ENCODE measurements at places on chromosomes 2 and 18.

- no peak for DNase-seq
Observed at GRCh38 chr2:233203060-233203459, 48.4 kb upstream of the ATG16L1 start.

- DNase-seq, result no peak
Observed at GRCh38 chr2:207427986-207428385, 101.8 kb upstream of the CREB1 start.

GRCh38 chr2:46502291-46502885 is 23.0 kb downstream of the TMEM247 start:
- peak; percentile 6 for DNase-seq

GRCh38 chr2:70960833-70961647 is 17.4 kb upstream of the ANKRD53 start:
- no peak for DNase-seq

DNA sequence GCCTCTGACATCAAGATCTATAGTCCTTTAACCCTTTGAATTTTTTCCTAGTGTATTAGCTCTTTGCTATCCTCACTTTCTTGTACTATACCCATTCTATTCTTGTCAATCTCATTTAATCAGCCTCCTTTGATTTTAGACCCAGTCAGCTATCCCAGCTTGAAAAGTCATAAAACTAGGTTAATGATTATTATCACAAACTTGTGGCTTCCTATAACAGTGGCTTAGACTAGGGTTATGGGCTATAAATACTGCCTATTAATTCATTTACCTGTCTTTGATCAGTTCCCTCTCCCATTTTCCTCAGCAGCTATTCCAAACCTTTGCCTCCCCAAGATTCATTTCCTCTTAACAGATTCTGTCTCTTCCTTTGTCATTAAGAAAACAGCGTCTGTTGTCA is 174.8 kb downstream of the UBR3 start:
- DNase-seq, result no peak

DNA sequence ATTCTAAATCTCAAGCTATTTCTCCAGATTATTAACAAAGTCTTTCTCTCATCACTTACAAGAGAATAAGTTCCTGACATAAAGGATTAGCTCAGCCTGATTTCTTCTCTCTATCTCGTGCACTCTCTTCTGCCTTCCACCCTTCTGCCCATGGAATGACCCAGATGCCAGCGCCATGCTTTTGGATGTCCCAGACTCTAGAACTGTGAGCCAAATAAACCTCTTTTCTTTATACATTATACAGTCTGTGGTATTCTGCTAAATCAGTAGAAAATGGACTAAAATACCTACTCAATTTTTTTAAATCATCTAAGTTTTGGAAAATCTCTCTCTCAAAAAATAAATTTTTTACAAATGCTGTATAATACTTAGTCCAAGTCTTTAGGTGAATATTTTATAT is 218.6 kb downstream of the EXOC6B start:
- no peak for DNase-seq

GRCh38 chr2:17972991-17973390 is 94.5 kb downstream of the KCNS3 start:
- DNase-seq, result no peak

All from inflammatory macrophage treated with lipopolysaccharide for 4 hours (primary cell).